ENCODE measurements at places on chromosomes 16 and 17.

DNA sequence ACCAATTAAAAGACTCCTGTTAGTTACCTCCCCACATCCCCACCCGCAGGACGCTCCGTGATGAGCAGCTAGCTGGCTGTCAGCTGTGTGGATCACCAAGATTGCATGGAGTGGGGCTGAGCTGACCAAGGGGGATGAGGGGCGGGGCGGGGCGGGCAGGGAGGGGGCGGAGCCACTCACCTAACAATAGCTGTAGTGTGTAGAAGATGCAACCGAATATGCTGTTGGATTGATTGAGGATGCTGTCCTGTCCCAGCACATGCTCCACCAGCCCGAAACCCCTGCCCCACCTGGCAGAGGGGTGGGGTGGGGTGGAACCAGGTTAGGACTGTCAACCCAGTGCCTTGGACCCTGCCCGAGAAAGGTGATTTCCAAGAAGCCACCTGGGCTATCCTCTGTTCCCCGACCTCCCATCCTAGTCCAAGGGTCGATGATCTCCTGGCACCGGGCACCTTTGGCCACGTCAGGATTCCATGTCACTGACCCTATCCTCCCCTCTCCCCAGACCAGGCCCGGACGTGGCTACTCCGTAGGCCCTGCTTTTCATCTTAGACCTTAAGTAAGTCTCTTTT lies 1.4 kb downstream of the VKORC1 start:
- no peak for DNase-seq

- no peak for DNase-seq
These were observed 269.1 kb downstream of the CDH13 start for GRCh38 chr16:82895843-82896242.

DNA sequence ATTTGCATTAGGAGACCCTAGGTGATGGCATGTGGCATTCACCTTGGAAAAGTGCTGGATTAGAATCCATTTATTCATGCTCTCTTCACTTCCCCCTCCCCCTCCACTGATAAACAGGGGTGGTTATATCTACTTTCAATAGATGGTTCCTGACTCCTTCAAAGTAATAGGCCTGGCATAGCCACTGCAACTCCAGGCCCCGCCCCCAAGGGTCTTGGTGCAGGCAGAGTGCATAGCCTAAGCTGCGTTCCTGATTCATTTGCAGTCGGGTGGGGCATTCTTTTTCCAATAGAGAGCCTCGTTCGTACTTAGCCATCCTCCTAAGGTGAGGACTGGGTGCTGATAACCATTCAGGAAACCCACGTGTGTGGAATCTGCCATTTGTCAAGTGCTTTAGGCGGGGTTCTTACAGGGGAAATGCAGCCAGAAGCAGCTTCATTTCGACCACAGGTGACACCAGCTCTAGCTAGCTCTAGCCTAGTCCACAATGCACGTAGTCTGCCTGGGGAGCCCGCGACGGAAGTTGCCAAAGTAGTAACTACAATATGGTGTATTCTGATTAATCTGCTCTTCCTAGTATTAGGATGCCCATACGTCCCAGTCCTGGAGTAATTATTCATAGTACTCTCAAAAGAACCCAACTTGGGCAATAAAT lies 11.1 kb downstream of the UBE2O start:
- no peak for DNase-seq

GRCh38 chr16:74830648-74831047 lies 56.0 kb upstream of the FA2H start:
- no peak for DNase-seq

- no peak for DNase-seq
These were observed 5.6 kb upstream of the TMEM88 start for GRCh38 chr17:7849130-7849750.
